ENCODE measurements at places on chromosomes 1 and 21. TPM values are rescaled to one million over a fixed set of nuclear protein-coding genes. Genes with fewer than 3 reads are reported as not detected.

The KCNJ15 gene
- 9.3 TPM for total RNA-seq

The PPOX gene
- total RNA-seq = 25.0 TPM

The SERBP1 gene
- total RNA-seq = 152 TPM

The PGLYRP3 gene
- not detected for total RNA-seq

The MYCL gene
- total RNA-seq = 2.5 TPM

The SHE gene
- total RNA-seq = 30.5 TPM

The CHD1L gene
- 30.9 TPM for total RNA-seq

The IFNLR1 gene
- total RNA-seq = 0.49 TPM

DNA sequence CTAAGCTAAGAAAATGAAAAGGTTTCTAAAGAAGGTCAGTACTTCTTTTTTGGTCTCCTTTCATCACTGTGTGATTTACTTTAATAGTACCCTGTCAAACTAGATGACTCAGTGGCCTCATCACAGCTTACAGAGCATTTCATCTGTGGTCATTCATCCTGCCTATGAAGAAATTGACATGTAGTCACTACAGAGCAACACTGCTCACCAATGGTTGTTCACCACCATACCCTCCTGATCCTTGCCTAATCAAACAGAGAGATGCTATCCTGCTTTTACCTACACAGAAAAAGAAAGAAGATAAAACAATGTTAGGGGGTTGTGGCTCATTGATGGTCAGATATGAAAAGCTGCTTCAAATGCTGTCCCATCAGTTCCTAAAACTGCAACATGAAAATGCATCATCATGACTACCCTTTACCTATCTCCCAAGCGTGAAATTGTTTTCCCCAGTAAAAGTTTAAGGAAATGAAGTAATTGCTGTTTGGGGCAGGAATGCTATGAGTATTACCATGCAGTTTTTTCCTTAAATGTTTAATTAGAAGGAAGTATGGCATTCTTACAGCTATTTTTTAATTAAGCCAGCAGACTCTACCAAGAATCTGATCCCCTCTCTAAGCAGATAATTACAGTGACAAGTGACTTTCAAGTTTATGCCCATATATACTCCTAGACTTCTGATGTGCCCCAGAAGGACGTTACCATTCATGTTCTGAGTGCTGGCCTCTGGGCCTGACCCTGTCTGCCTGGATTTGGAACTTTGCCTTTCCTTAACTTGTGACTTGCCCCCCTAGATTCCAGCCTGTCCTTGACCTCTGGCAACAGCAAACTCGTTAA is 46.1 kb upstream of the FBXO28 start:
- DNase-seq = no peak

DNA sequence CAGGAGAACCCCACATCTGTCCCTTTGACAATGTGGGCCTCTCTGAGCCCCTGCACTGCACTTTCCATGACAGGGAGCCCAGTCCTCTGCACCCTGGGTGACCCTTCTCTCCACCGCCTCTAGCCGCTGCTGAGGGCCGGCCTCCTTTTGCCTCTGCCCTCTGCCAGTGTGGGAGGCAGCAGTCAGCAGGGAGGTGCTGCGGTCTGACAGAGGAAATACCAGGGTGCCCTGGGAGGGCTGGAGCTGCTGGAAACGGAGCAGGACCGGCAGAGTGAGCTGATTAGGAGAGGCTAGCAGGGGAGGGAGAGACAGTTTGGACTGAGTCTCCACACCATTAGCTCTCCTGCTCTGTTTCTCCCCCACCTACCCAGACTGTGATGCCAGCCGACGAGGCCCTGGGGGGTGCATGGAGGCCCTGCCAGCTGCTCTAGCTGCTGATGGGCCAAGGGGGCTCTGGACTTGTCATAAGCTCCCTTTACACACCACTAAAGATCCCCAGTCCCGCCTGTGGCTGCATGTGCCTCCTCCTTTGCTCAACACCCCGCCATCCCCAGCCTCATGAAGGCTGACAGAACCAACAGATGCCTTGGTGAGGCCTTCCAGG is 171.1 kb upstream of the KLHDC7A start:
- no peak for DNase-seq

DNA sequence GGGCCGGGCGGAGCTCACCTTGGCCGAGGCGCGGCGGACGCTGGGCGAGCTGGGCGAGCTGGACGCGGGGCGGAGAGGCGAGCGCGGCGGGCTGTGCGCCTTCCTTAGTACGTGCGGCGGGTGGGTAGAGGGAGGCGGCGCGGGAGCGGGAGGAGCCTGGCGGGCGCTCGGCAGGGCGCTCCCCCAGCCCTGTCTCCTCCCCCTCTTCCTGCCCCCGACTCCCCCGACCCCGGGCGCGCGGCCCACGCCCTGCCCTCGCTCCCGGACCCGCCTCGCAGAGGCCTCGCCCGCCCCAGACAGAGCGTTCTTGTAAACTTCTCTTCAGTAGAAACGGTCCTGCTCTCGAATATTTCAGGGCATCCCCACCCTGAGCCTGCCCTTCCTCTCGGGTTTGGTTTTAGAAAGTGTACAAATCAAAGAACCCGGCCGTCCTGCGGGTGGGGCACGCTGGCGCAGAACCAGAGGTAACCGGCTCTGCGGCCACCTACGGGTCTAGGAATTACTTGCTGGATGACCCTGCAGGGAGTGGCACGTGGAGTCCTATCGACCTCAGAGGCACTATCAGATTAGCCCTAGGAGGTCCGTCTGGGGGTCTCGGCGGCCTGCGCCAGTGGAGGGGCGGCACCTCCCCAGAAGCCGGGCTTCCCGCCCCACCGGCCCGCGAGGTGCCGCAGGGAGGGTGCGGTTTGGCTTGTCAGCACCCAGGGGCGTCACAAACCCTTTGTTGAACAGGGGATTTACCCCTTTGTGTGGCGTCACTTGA is at the start of gene S100A10:
Gene S100A10 (minus strand): TSS at position 126 of the 763 bp plus-strand sequence. CDS start 7,629 bp downstream, outside the sequence.
- peak; percentile 89 for DNase-seq

GRCh38 chr1:198678901-198679329 is 40.1 kb downstream of the PTPRC start:
- no peak for DNase-seq

DNA sequence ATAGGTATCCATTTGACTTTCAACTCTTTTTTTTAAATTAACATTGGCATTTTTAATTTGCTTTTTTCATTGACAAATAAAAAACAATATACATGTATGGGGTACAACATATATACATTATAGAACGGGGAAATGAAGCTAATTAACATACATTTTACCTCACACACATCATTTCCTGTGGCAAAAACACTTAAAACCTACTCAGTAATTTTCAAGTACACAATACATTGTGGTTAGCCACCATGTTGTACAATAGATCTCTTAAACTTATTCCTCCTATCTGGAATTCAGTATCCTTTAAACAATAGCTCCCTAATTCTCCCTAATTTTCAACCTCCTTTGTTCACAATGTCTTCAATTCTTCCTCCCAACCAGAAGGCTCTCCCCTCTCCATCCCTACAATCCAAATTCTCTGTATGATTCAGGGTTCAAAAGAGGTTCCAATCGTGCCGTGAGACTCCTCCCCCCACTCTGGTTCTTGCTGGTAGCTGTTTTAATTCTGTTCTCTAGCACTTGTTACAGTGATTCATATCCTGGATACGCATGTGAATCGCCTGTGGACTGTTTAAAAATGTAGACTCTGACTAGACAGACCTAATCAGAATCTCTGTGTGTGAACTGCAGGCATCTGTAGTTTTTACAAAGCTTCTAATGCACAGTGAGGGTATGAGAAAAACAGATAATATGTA is 87.6 kb upstream of the DUSP10 start:
- no peak for DNase-seq

DNA sequence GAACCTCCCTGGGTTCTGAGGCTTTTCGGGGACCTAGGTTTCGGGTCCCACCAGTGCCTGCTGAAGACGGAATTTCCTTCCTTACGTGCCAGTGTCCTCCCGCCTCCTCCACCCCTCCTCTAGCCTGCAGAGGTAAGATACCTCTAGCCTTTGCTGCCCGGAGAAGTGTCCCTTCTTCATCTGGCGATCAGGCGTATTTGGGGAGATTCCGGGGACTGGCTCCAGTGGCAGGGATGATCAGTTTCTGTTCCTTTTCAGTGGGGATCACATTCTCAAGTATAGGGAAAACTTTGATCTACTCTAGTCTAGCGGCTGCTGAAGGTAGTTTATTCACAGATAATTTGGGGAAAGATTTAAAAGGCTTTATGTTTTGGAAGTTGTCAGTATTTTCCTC is 674 bp downstream of the CEP350 start:
- DNase-seq = no peak

GRCh38 chr21:45074818-45075595 is 627 bp downstream of the ADARB1 start:
- DNase-seq = no peak

DNA sequence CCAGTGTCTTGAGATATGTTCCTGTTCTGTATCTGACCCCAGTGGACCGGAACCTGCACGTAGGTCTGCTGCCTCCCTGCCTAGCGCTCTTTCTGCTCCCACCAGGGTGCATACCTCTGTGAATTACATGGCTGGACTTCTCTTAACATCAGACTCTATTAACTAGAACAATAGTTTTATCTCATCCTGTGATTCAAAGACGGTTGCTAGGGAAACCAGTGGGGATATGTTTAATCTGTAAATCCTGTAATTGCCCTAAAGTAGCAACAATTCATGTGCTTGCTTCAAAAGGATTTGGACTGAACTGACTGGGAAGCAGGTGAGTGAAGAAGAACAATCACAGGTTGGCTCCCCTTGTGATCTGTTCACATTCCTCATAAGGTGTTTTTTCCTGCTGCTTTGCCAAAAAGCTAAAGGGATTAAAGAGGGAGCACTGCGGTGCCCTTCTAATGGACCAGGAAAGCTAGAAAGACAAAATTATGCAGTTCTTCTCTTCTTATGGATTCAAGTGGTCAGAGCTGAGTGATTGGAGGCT is 52.7 kb upstream of the DIRAS3 start:
- no peak for DNase-seq

- DNase-seq = no peak
These were observed 19.1 kb upstream of the MYOG start for GRCh38 chr1:203104789-203105390.

- no peak for DNase-seq
These were observed 86.5 kb upstream of the IPO9 start for GRCh38 chr1:201742476-201742875.

DNA sequence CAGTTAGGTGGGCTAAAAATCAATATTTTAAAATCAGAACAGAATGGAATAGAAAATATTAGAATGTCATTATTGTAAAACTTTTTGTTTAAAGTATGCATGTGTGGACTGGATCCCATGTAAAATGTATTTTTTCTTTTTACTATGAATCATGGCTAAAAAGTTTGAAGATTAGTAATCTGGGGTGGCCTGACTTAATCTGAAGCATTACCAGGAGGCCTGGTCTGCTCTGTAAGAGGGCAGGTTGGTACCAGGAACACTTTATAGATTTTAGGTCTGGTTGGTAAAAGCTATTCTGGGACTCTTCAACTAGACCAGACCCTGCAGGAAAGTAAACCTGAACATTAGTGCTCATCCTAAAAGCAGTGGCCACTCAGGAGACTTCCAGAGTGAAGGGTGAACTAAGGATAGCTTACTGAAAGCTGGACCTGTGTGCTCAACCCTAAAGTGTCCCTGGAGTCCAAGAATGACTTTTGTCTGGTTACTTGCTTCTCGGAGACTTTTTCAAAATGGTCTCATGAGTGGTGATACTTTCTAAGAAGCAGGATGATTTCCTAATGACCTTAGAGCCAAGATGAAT is 16.5 kb downstream of the RGL1 start:
- DNase-seq = no peak

- no peak for DNase-seq
These were observed 949.7 kb downstream of the AMY1C start for GRCh38 chr1:104699433-104699832.

- peak; percentile 48 for DNase-seq
These were observed 34.5 kb downstream of the MAN1C1 start for GRCh38 chr1:25651036-25651640.

DNA sequence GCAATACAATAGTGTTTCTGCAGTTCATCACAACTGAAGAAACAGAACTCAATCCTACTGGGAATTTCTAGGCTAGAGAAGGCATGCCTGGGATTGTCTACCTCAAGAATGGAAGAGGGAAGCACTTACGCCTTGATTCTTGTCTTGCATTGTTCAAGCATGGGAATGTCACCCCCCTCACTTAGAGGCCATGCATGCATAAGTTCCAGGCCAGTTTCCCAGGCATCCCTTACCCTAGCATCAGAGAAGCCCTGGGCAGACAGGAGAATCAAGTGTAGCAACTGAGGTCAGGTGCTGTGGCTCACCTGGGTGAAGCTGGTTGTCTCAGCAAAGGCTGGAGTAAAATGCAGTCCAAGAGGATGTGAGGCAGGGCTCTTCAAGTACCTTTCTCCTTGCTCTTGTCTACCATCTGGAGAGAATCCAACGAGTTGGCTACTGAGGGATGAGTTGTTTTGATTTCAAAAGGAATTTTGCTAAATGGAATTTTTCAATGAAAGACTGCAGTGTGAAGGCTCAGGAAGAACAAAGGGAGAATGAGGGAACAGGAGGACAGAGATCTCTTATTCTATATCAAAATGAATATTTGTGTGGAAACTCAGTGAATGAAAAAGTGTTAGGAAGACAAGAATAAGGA is 174.3 kb downstream of the NEK7 start:
- no peak for DNase-seq

DNA sequence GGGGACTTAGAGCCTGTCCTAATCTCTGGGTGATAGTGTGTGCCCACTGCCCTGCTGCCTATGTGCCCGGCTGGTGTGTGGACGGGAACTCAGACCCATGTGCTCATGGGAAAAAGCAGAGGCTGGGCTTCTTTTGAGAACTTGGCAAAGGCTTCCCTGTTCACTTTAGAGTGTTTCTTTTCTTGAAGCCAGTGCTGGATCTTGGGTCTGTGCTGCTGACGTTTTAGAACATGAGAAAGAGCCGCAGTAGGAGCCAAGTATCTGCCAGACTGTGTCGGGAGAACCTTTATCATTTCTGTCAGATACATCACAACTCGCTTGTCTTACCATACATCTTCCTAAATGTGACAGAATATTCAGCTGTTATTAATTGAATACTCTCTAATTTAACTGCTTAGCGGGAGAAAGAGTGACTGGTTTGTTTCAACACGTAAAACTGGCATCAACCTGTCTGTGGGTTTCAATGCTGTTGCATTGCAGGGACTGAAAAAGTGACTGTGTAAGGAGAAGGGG is 195.2 kb downstream of the PBX1 start:
- no peak for DNase-seq

DNA sequence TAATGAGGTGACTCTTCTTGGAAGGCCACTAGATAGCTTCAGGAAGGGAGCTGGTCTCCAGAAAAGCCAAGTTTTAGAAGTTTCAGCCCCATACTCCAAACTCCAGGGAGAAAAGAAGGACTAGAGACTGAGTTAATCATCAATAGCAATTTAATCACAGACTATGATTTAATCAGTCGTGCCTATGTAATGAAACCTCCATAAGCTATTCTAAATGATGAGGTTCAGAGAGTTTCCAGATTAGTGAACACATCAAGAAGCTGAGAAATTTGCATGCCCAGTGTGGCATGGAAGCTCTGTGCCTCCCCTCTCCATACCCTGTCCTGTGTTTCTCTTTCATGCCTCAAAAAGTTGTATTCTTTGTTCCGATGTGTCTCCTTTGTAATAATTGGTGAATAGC is 49.2 kb upstream of the CCDC190 start:
- DNase-seq = no peak

GRCh38 chr21:25722631-25723030 is 12.1 kb downstream of the ATP5PF start:
- DNase-seq = no peak

All from sciatic nerve (tissue), 2 donors.